ENCODE measurements at places on chromosomes 16 and 17.

DNA sequence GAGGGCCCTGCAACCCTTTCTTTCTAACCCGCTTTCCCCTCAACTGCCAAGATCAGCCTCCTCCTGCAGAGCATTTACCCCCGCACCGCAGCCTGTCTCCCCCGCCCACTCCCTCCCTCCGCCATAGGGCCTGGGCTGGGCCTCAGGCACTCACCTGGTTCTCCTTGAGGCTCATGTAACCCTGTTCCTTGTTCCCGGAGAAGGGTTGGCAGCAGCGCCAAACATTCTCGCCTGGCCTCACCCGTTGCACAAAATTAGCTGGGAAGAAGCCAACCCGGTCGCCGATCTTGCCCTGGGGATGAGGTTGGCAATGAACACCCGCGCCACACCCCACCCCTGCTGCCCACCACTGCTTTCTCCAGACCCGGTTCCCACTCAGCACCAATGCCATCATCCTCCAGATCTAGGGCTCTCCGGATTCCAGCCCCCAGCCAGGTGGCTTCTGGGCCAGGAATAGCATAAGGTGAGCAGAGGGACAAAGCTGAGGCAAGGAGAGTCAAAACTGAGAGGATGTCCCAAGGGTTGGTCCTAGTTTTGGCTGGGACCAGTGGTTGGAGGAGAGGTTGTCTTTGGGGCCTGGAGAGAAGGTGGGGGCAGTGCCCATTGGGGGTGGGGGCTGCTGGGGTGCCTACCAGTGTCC, 12.8 kb downstream of the STAC2 start:
- peak; percentile 61 for DNase-seq

DNA sequence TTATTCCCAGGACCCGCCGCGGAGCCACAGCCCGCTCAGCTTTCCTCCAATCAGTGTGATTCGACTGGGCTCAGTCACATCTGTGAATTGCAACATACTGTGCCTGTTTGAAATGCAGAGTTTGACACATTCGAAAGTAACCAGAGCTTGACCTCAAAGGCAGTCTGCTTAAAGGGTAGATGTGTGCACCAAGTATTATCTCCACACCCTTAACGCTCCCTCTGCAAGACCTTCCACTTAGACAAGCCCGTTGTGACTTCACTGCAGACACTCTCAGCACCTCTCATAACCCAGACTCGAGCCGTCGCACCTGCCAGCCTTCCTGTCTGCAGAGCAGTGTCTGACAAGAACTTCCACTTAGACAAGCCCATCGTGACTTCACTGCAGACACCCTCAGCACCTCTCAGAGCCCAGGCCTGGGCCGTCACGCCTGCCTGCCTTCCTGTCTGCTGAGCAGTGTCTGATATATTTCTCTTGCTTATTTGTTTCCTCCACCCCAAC, 3.7 kb downstream of the KLHDC4 start:
- no peak for DNase-seq

- no peak for DNase-seq
These were observed 665 bp upstream of the AKAP1 start for GRCh38 chr17:57084361-57084801.

DNA sequence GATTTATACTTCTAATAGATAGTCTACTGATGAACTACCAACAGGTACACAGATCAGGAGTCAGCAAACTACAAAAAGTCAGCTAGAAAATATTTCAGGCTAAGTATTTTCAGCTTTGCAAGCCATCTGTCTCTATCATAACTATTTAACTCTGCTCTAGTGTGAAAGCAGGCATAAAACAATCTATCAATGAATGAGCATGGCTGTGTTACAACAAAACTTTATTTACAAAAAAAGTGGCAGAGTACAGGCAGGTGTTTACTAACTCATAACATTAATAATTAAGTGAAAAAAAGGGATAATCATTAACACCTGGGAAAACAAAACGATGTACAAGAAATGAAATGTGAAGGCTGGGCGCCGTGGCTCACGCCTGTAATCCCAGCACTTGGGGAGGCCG, 15.8 kb downstream of the MED13 start:
- no peak for DNase-seq

DNA sequence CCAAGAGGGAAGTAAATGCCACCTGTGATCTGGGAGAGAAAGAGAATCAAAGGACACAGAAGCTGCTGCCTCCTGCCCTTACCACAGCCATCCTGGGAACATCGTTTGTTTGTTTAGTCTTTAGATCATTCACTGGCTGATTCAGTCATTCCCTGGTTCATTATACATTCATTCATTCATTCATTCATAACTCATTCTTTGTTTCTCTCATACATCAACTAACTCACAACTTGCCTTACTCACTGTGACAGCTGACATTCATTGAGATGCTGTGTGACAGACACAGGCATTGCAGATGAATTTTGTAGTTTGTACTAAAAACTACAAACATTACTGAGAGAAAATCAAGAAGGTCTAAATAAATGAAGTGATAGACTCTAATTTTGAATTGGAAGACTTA, 291.0 kb upstream of the TNRC6C start:
- peak; percentile 46 for DNase-seq
